ENCODE measurements at places on chromosomes 2 and 18. TPM values are rescaled to one million over a fixed set of nuclear protein-coding genes. Genes with fewer than 3 reads are reported as not detected.

GKN2 gene
- polyA plus RNA-seq: 0.41 TPM

ZNF385B gene
- 6.2 TPM for polyA plus RNA-seq

FTCDNL1 gene
- polyA plus RNA-seq: 0.90 TPM

DUSP2 gene
- 15.6 TPM for polyA plus RNA-seq

C18orf54 gene
- 0.27 TPM for polyA plus RNA-seq

LRRTM1 gene
- polyA plus RNA-seq: 0.45 TPM

LOXHD1 gene
- 1.0 TPM for polyA plus RNA-seq

IL36B gene
- not detected for polyA plus RNA-seq

INPP1 gene
- 27.1 TPM for polyA plus RNA-seq

CFAP65 gene
- 0.03 TPM for polyA plus RNA-seq

PROC gene
- polyA plus RNA-seq: not detected

XIRP2 gene
- 0.38 TPM for polyA plus RNA-seq

All from adipose tissue (tissue), 3 donors.